ENCODE measurements at places on chromosomes 2 and 18. TPM values are rescaled to one million over a fixed set of nuclear protein-coding genes. Genes with fewer than 3 reads are reported as not detected.

Gene UPP2
- not detected for total RNA-seq

GRCh38 chr2:309148-309953 lies 21.5 kb upstream of the ALKAL2 start:
- DNase-seq, result no peak
- no peak overlapping the region for H3K4me3 ChIP-seq
- H3K4me1 ChIP-seq, result no peaks in the 10 kb centered on the region

DNA sequence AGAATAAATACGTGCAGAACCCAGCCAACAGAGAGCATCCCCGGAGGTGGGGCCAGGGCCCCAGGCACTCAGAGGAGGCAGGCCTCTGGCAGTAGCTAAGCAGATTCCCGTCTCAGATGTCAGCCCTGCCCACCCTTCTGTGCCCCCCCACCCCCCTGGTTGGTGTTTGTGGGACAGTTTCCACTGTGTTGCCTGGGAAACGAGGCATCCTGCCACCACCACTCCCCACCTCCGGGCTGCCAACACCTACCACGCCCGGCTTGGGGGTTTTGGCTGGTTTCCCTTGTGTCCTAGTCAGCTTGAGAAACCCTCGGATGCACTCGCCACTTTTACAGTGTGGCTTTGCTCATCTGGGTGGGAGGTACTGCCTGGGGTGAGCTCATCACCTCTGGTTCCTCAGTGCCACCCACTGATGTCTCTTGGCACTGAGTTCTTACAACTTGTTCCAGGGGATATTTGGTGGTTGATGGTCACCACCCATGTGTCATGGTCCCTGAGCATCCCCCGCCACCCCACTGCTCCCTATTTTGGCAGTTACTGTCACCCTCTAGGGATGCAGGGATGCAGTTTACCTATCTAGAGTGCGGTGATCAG lies 72.4 kb upstream of the YWHAQ start:
- no peaks in the 10 kb centered on the region for H3K27me3 ChIP-seq
- peak; percentile 79 for DNase-seq
- H3K36me3 ChIP-seq, result no peaks in the 10 kb centered on the region

Gene KLHL41
- not detected for total RNA-seq

GRCh38 chr18:79413901-79414300 lies 18.2 kb downstream of the NFATC1 start:
- H3K27me3 ChIP-seq, result no peaks in the 10 kb centered on the region
- no peak overlapping the region for H3K27ac ChIP-seq
- H3K4me3 ChIP-seq, result no peak overlapping the region
- no peaks in the 10 kb centered on the region for H3K4me1 ChIP-seq

DNA sequence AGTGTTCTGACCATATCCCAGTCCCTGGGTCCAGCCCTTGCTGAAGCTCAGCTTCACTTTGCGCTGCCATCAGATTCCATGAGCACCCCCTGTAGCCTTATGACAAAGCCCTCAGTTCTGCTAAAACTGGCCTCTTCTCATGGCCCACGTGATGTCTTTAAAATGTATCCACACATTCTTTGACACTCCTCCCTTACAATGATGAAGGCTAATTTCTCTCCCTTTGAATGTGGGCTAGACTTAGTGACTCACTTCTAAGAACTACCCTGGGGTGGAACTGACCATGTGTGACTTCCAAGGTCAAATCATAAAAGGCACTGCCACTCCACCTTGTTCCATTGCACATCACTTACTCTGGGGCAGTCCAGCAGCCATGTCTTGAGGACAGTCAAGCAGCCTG lies 45.4 kb upstream of the GORASP2 start:
- H3K27me3 ChIP-seq, result peaks cover 17% of the 10 kb centered on the region
- no peaks in the 10 kb centered on the region for H3K36me3 ChIP-seq
- no peak overlapping the region for H3K4me3 ChIP-seq
- peaks cover 1% of the 10 kb centered on the region for H3K4me1 ChIP-seq
- DNase-seq, result no peak
- H3K27ac ChIP-seq, result no peak overlapping the region

Gene CYRIA
- 0.65 TPM for total RNA-seq

- no peak overlapping the region for H3K4me3 ChIP-seq
- peaks cover 17% of the 10 kb centered on the region for H3K36me3 ChIP-seq
- H3K4me1 ChIP-seq, result peaks cover 10% of the 10 kb centered on the region
- H3K27ac ChIP-seq, result no peak overlapping the region
Measured at GRCh38 chr2:74149247-74149525, 1.5 kb upstream of the BOLA3 start.

DNA sequence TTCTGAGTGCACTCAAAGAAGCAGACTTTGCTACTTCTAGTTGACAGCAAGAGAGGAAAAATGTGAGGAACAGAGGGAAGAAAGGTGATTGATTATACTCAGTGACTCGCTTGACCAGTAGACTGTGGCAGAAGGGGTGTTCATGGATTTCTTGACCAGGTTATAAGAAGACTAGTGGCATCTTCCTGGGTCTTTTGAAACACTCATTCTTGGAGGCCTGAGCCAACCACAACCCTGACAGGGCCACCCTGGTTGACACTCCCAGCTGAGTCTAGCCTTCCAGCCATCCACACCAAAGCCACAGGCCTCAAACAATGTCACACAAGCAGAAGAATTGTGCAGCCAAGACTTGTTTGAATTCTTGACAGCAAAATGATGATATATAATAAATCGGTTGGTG lies 366.3 kb downstream of the SS18 start:
- H3K4me3 ChIP-seq, result no peak overlapping the region
- H3K27me3 ChIP-seq, result no peaks in the 10 kb centered on the region
- no peak overlapping the region for H3K27ac ChIP-seq
- no peak for DNase-seq

Gene CGREF1
- total RNA-seq, result 12.9 TPM

DNA sequence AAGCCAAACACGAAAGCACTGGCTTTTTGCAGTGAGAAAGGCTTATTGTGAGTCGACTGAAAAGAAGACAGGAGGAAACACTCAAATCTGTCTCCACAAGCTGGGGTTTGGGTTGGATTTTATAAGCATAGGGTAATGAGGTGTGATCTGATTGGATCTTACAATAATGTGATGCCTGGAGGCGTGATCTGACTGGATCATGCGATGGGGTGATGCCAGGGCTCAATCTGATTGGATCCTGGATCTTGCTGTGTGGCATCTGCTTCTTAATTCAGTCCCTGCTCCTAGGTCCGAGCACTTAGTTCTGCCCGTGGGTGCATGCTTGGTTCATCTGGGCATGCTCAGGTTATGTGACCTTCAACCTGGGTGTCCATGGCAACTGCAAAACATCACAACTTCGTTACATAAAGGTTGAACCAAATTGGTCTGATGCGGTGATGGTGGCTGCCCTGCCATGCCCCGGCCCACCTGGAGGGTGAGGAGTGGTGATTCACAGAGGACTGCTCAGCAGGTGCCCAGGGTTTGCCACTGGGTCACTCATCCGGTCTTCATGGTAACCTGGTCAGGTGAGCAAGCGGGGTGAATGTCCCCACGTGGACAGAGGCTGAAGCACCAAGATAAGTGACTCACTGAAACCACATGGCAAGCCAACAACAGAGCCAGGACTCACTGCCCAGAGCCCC lies 111.0 kb downstream of the KCNF1 start:
- H3K27me3 ChIP-seq, result peaks cover 6% of the 10 kb centered on the region
- H3K27ac ChIP-seq, result no peak overlapping the region
- H3K4me3 ChIP-seq, result no peak overlapping the region
- no peaks in the 10 kb centered on the region for H3K4me1 ChIP-seq
- no peak for DNase-seq

Gene TEX44
- total RNA-seq, result not detected

DNA sequence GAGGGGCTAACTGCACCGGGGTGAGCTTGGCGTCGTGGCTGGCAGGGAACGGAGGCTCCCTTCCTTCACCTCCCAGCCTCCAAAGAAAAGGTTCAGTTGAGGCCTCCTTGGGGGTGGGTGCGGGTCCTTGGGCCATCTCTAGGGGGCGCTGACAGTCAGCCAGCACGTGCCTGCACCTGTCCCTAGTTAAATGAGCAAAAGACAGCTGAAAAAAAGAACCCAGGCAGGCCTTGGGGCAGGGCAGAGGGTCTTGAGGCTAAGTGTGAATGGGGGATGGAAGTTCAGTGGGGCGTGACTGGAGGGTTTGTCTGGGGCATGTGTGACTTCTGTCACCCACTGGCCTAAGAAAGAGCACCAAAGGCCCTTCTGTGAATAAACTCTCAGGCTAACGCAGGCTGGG lies 56.4 kb downstream of the ZFP36L2 start:
- H3K4me1 ChIP-seq, result peaks cover 58% of the 10 kb centered on the region
- peak; percentile 52 for DNase-seq
- H3K36me3 ChIP-seq, result no peaks in the 10 kb centered on the region
- peak overlapping the region; percentile 40 for H3K27ac ChIP-seq

Gene DOK6
- not detected for total RNA-seq

GRCh38 chr2:3429066-3429610 lies 49.6 kb downstream of the TRAPPC12 start:
- no peak for DNase-seq
- H3K27me3 ChIP-seq, result no peaks in the 10 kb centered on the region
- no peak overlapping the region for H3K4me3 ChIP-seq
- H3K4me1 ChIP-seq, result no peaks in the 10 kb centered on the region
- peak overlapping the region; percentile 59 for H3K27ac ChIP-seq
- peaks cover 26% of the 10 kb centered on the region for H3K36me3 ChIP-seq

DNA sequence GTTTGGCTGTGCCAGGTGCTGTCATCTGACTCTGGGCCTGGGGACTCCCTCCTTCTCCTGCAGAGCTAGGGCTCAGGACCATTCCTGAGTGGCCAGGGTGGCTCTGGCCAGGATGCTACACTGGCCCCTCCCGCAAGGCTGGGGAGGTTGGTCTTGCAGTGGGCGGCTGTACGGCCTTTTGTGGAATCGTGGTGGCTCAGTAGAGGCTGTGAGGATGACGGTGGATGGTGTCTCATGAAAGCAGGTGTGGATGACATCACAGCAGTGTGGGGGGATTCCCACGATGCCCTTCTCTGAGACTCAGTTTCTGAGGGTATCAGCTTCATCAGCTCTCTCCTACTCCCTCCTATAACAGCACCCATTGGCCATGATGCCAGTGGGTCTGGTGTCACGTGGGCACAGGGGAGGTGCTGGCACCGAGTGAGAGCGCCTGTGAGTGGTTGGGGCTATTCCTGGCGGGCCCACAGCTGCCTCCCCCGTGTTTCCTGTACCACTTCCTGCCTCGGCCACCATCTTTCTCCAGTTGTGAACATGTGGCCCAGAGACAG lies 144.2 kb upstream of the HDAC4 start:
- H3K4me1 ChIP-seq, result peaks cover 40% of the 10 kb centered on the region
- H3K27me3 ChIP-seq, result peaks cover 29% of the 10 kb centered on the region
- DNase-seq, result peak; percentile 6
- peak overlapping the region; percentile 55 for H3K27ac ChIP-seq

GRCh38 chr2:46469116-46469515 lies 10.2 kb upstream of the TMEM247 start:
- no peak overlapping the region for H3K4me3 ChIP-seq
- no peaks in the 10 kb centered on the region for H3K36me3 ChIP-seq
- no peak for DNase-seq
- H3K27me3 ChIP-seq, result peaks cover 16% of the 10 kb centered on the region

GRCh38 chr18:11857177-11857887 lies 6.1 kb downstream of the CHMP1B start:
- no peaks in the 10 kb centered on the region for H3K36me3 ChIP-seq
- DNase-seq, result no peak
- peaks cover 13% of the 10 kb centered on the region for H3K4me1 ChIP-seq
- no peak overlapping the region for H3K4me3 ChIP-seq

Gene FBXO48
- total RNA-seq, result 1.4 TPM

- H3K27ac ChIP-seq, result no peak overlapping the region
- H3K27me3 ChIP-seq, result no peaks in the 10 kb centered on the region
- no peak overlapping the region for H3K4me3 ChIP-seq
- no peaks in the 10 kb centered on the region for H3K36me3 ChIP-seq
Measured at GRCh38 chr2:220163486-220163885, 536.1 kb downstream of the SLC4A3 start.

DNA sequence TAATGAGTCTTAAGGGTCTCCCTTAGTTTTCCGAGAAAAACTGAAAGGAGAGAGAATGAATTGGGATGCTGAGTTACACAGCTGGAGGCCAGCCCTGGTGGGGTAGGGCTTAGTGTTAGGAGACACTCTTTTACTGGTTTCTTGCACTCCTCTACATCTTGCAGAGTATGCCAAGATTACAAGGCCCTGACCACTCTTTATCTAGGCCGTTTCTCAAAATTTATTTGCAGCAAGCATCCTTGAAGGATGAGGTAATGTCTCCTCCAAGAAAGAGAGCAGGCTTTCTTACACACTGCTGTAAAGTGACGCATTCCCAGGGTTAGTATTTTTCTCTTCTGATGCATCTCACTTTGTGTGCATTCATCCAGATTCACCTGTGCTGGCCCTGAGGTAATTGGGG lies 166.2 kb downstream of the TDRD15 start:
- no peaks in the 10 kb centered on the region for H3K27me3 ChIP-seq
- no peak overlapping the region for H3K27ac ChIP-seq
- no peaks in the 10 kb centered on the region for H3K36me3 ChIP-seq
- no peak for DNase-seq
- H3K4me1 ChIP-seq, result no peaks in the 10 kb centered on the region
- H3K4me3 ChIP-seq, result no peak overlapping the region

DNA sequence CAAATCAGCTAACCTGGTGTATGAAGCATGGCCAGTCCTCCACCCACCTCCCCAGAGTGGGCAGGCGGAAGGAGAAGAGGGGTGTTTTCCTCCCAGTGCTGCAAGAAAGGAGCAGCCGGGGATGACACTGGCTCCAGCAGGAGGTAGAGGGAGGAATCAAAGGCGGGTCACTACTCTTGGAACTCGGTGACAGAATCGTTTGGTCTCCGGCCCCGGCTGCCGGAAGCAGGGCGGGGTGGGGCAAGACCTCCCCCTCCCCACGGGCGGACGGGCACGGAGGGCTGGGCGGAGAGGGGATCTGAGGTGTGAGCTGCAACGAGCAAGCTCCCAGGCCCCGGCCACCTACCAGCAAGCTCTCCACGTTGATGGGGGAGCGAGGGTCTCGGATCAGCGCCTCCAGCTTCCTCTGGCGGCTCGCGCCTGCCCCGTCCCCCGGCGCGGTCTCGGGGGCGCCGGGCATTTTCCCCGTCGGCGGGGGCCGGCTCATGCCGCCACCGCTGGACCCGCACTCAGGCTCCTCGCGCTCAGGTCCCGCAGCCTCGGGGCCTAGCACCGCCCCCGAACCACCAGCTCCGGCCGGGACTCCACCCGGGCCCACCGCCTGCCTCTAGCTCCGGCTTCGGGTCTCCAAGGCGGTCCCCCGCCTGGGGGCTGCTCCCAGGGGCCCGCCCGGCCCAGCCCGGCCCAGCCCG lies 640 bp downstream of the ROCK2 start:
- peak; percentile 19 for DNase-seq
- H3K36me3 ChIP-seq, result peaks cover 6% of the 10 kb centered on the region
- H3K27me3 ChIP-seq, result peaks cover 12% of the 10 kb centered on the region
- H3K4me1 ChIP-seq, result peaks cover 38% of the 10 kb centered on the region
- peak overlapping the region; percentile 95 for H3K27ac ChIP-seq

Gene DPP10
- not detected for total RNA-seq

- no peaks in the 10 kb centered on the region for H3K27me3 ChIP-seq
- peaks cover 5% of the 10 kb centered on the region for H3K4me1 ChIP-seq
- H3K36me3 ChIP-seq, result peaks cover 24% of the 10 kb centered on the region
- no peak overlapping the region for H3K4me3 ChIP-seq
Measured at GRCh38 chr2:3539836-3540235, 18.3 kb downstream of the RNASEH1 start.

All from activated T-helper 1 cell treated with anti-CD3 and anti-CD28 coated beads, Interleukin-12 subunit alpha, Interleukin-12 subunit beta, Interleukin-2, Interleukin-4 antibody, amounts not matched to agents 30 ng/mL and 10 ng/mL and 1 ng/mL, durations not matched to agents 14 hours and 24 hours and 36 hours (primary cell).